ENCODE measurements at places on chromosomes 16 and 17. TPM values are rescaled to one million over a fixed set of nuclear protein-coding genes. Genes with fewer than 3 reads are reported as not detected.
A peak's percentile ranks its signal among the peaks of the same experiment; 100 is the strongest.

Gene MRPS7
- 43.9 TPM for total RNA-seq

Gene LITAFD
- total RNA-seq = not detected

DNA sequence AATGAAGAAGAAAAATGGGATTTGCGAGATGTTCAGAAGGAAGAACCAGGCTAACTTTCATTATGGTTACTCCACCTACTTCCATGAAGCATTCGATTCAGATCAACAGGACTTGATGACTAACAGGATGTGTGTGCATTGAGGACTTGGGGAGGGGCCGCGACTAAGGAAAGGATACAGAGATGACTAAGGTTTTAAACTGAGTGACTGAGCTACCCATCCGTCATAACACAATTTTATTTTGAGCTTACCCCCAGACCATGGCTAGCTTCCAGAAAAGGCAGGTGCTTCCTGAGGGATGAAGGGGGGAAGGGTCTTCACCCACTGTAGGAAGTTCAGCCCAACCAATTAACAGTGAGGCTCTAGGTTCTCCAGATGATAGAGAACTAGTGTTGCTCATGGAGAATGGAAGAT, 2.5 kb upstream of the CDYL2 start:
- no peak for DNase-seq
- no peak overlapping the region for H3K27ac ChIP-seq
- no peaks in the 10 kb centered on the region for H3K27me3 ChIP-seq
- H3K4me3 ChIP-seq = no peak overlapping the region

- no peak overlapping the region for H3K4me3 ChIP-seq
- no peaks in the 10 kb centered on the region for H3K4me1 ChIP-seq
- no peaks in the 10 kb centered on the region for H3K27me3 ChIP-seq
- H3K36me3 ChIP-seq = no peaks in the 10 kb centered on the region
- DNase-seq = peak; percentile 77
- peak overlapping the region; percentile 99 for H3K27ac ChIP-seq
These were observed 245.2 kb downstream of the SEC14L1 start for GRCh38 chr17:77385750-77386501.

DNA sequence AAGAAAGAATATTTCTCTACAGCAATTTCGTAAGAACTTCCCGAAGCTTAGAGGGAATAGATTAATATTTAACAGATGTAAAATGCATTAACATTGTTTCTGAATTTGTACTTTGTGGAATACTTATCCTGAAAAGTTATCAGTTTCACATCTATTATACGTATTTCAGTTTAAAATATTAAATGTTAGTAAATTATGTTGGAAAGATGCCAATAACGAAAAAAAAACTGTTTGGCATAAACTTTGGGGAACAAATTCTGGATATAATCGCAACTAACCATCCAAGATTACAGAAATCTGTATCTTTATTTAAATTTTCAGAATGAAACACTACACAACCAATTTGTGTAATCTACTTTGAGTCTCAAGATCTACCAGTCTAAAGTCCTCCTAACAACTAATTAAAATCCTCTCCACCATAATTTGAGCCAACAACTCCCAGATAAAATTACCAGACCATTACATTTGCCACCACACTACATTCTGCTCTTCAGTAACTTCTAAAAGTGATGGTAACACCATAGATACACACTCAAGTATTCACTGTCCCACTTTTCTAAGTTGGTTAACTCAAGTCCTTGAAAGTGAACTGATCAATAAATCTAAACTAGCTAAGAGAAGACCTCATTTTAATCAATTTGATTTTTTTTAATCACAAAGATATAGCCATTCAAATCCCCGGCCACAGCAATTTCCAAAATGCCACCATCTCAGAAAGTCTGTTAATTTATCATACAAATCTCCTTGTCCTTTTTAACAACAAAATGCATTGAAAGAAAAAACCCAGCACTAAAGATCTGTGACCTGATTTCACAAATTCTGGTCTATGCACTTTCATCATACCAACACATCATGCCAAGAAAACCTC, 2.0 kb downstream of the SIAH1 start:
- H3K4me1 ChIP-seq = peaks cover 59% of the 10 kb centered on the region
- H3K36me3 ChIP-seq = no peaks in the 10 kb centered on the region
- H3K27me3 ChIP-seq = no peaks in the 10 kb centered on the region
- H3K27ac ChIP-seq = peak overlapping the region; percentile 99
- peak overlapping the region; percentile 76 for H3K4me3 ChIP-seq

GRCh38 chr17:82080789-82081464, 15.3 kb upstream of the DUS1L start:
- H3K4me3 ChIP-seq = no peak overlapping the region
- no peak for DNase-seq
- H3K4me1 ChIP-seq = no peaks in the 10 kb centered on the region
- no peak overlapping the region for H3K27ac ChIP-seq
- no peaks in the 10 kb centered on the region for H3K27me3 ChIP-seq
- H3K36me3 ChIP-seq = peaks cover 51% of the 10 kb centered on the region

Measured in sigmoid colon (tissue), 7 donors.